ENCODE measurements at places on chromosomes 2 and 18.
A peak's percentile ranks its signal among the peaks of the same experiment; 100 is the strongest.

DNA sequence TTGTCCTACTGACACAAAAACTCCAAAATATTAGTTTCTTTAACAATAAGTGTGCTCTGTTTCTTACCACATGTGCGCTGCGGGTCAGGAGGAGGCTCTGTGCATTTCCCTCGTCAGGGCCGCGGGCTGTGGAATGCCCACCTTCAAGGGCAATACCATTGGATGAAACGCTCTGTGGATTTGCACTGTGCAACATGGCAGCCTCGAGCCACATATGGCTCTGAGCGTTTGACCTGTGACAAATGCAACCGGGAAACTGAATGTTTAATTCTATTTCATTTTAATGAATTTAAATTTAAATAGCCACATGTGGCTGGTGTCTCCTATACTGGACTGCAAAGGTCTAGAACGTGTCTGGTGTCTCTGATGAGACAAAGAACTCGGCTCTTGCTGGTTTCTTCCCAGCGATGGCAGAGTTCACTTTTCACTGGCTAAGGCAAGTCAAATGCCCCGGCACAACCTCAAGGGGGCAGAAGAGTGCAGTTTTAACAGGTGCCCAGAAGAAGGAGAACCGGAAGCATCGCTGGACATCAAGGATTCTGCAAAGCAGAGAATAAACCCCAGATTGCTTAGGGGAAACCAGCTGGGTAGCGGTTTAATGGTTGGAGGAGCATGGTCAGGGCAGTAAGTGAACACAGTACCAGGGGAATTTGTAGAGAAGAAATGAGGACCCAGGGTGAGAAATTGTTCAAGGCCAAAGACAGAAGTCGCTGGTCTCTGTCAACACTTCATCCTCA, 37.0 kb upstream of the TMEM18 start:
- DNase-seq, result no peak

- no peak for DNase-seq
Observed at GRCh38 chr2:136286423-136286822, 168.5 kb upstream of the CXCR4 start.

DNA sequence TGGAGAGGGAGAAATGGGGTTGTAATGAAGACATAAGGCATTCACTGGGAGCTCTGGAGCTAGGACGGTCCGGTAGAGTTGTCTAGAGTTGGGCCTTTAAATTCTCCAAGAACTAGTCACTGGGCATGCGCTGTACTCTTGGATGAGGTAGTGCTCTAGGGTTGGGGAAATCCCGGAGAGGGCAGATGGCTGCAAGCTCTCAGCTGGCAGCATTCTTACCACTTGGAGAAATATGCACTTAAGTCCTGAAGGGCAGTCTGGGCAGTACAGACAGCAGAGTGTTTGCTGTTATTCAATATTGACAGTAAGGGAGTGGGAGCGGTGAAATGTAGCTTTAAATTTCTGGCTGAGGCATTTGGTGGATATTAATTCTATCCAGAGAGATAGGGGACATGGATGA, 214.6 kb downstream of the RDH14 start:
- no peak for DNase-seq

DNA sequence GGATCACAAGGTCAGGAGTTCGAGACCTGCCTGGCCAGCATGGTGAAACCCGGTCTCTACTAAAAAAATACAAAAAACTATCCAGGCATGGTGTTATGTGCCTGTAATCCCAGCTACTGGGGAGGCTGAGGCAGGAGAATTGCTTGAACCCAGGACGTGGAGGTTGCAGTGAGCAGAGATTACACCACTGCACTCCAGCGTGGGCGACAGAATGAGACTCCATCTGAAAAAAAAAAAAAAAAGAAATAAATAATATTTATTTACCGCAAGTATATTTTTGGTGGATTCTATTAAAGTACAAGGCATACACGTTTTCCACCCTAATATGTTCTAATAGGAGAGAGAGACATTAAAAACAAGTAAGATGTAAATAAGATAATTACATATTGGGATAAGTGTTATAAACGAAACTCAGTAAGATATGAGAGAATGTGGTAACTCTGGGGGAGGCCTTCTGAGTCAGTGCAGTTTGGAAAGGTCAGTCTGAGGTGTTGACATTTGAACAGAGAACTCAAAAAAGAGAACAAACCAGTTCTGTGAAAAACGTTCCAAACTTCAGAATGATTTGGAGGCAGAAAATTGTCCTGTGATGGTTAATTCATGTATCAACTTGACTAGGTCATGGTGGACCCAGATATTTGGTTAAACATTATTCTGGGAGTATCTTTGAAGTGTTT, 8.8 kb upstream of the POLI start:
- DNase-seq, result no peak

GRCh38 chr2:170322140-170322766, 144.3 kb downstream of the MYO3B start:
- DNase-seq, result no peak

GRCh38 chr18:79385708-79386341, 9.9 kb upstream of the NFATC1 start:
- DNase-seq, result no peak

DNA sequence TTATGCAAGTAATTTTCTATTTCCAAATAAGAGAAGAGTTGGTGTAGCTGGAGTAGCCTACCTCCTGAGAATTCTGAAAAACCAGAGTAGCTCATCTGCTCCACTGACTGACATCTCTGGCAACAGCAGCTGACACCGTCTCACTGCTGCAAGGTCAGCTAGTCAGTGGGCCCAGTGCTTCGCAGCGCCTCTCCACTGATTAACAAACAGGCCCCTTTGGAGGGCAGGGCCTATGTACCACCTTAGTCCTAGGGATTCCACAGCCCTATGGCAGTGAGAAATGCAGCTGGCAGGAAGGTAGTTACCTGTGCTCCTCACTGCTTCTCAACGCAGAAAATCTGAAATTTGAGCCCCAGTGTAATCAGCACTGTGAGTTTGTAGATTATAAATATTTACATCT, 97.5 kb downstream of the DLGAP1 start:
- DNase-seq, result no peak

DNA sequence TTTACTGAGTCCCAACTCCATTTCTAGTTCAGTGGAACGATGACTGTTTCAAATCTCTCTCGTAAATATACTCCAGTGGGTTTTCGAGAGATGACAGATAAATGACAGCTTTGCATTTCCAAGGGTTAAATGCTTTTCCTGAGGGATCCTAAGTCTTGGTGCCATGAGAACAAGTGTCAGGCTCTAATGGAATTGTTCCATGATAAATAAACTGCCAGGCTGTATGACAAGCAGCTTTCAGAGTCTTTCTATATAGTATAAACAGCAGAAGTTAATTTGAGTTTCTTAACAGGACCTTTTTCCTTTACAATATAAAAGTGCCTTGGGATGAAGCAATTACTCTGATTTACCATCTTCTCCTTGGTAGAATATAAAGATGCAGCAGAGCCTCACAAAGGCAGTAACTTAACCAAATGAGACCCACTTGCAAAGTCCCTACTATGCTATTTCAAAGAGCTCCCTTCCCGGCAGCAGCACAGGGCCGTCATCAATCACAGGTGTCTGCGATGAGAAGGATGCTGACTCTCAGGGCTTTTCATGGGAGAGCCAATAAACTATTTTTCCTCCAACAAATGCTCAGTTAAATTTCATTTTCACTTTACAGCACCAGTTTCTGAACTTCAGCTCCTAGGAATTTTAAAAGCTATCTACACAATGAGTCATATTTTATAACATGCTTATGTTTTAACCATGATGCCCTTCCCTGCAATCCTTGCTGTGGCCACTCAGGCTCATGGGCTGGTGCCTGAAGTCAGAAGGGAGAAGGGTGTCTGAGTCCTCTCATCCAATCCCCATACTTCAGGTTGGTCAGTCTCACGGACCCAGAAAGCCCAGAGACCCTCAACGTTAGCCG, 123.8 kb downstream of the AFF3 start:
- no peak for DNase-seq

DNA sequence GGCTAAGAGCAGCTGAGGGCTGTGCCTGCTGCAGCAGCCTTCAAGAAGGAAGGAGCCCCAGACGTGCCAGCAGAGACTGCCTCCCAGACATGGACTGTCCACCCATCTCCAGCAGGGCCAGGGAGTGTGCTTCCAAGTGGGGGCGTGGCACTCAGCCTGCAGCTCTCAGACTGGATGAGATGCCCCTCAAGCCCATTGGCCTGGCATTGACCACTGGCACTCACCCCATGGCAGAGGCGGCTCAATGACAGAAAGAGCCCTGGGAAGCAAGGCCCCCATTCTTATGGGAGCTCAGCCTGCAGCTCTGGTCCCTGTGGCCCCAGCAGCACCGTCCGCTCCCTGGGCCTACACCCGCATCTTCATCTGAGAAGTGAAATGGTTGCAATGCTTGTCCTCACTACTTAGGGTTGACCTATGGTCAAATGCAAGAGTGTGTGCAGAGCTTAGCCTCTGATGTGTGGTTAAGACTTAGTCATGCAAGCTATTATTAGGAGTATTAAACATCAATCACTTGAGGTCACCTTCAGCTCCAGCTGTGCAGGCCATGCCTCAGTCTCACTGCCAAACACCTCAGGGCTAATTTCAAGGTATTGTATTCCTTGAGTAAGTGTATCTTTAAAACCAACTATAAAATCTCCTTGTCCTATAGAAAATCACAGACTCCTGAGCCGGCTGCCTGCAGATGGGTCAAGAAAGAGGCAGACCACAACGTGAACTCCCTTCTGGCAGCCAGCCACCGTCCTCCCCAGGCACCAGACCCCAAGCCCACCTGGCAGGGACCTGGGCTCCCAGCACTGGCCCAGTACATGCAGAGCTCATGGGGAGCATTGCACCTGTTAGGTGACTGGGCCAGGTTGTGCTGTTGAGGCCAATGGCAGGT, 194.8 kb downstream of the NDUFA10 start:
- DNase-seq, result no peak

GRCh38 chr2:145068509-145068908, 548.6 kb upstream of the ZEB2 start:
- DNase-seq, result no peak

DNA sequence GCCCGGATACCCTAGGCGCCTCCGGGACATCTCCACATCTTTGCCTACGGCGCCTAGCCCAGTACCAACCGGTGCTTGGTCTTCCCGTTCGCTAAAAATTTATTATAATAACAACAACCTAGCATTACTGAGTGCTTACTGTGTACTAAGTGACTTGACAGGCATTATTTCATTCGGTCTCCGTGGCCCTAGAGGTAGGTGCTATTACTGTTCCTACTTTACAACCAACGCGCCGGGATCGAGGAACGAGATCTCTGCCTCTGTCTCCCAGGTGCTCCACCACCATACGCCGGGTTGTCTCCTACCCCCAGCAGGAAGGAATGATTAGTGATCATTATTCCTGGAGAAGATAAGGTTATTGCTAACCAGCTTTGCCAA, 657 bp upstream of the BIN1 start:
- no peak for DNase-seq

GRCh38 chr2:239805043-239805329, 220.2 kb downstream of the NDUFA10 start:
- DNase-seq, result no peak

- no peak for DNase-seq
Observed at GRCh38 chr2:46187112-46187618, 110.0 kb upstream of the EPAS1 start.

- no peak for DNase-seq
Observed at GRCh38 chr2:122077771-122078170, 322.3 kb downstream of the TSN start.

- DNase-seq, result no peak
Observed at GRCh38 chr18:79384834-79385233, 10.9 kb upstream of the NFATC1 start.

DNA sequence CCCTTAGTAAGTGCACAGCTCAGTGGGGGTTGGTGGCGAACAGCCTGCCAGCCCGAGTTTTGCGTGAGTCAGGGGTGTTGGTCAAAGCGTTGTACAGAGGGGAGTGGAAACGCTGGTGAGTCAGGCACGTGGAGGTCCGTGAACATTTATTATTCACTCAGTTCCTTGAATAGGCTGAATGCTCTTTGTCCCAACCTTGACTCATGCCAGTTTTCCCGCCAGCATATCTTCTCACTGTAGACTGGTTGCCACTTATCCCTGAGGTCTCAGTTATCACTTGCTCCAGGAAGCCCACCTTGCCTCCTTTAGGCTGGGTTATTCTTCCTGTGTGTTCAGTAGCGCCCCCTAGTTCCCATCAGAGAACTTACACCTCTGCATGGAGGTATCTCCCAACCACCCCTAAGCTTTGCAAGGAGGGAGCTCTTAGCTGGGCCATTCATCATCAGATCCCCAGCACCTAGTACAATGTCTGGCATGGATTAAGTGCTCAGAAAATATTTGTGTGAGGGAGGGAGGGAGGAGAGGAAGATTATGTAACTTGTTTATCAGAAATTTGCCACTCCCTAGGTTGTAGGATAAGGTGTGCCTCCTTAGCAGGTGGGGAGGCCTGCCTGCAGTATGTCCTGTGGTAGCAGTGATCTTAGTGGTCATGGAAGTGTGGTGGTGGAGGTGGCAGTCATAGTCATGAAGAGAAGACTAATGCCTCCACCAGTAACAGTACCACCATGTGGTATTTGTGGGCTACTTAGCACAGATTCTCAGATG, 72.1 kb downstream of the CABLES1 start:
- DNase-seq, result no peak

- DNase-seq, result peak; percentile 4
Observed at GRCh38 chr2:191245046-191245868, at the start of gene MYO1B. Gene MYO1B (plus strand): TSS chr2:191245404. CDS start chr2:191276896, 31,492 bp downstream.

- no peak for DNase-seq
Observed at GRCh38 chr2:224369028-224369632, 32.8 kb downstream of the FAM124B start.

GRCh38 chr2:151620761-151621160, 113.5 kb downstream of the NEB start:
- no peak for DNase-seq

- no peak for DNase-seq
Observed at GRCh38 chr18:62418258-62418657, 93.1 kb downstream of the TNFRSF11A start.

DNA sequence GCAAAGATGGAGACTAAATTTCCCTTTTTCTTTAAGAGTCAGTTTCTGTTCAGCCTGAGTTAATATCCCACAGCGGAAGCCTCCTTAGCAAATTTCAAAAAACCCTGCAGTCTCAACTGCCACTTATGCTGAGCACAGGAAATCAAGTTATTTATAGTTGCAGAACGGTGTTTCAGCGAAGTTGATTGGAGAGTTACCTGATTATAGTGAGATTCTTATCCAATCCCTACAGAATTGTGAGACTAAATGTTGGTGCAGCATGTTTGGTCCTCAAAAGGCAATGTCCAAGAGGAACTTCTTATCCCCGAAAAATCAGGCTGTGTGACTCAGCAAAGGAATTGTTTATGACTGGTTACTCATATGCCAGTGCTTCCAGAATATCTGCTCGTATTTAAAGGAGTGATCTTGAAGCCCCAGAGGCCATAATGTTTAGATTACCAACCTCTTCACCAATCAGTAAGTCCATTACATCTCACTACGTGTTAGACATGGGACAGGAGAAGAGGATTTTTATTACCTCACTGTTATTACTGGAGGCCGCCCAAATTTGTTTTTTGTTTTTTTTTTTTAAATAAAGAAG, 67.9 kb downstream of the LRRFIP1 start:
- no peak for DNase-seq

- DNase-seq, result no peak
Observed at GRCh38 chr2:179882851-179883806, 21.7 kb upstream of the ZNF385B start.

GRCh38 chr18:60145776-60146175, 226.8 kb downstream of the MC4R start:
- DNase-seq, result no peak

- DNase-seq, result no peak
Observed at GRCh38 chr2:239445771-239446524, 45.1 kb upstream of the HDAC4 start.

GRCh38 chr18:23135550-23136325, 453 bp downstream of the CABLES1 start:
- no peak for DNase-seq

GRCh38 chr2:86807468-86808275, 17.0 kb upstream of the CD8A start:
- DNase-seq, result no peak

Measured in activated CD8-positive, alpha-beta memory T cell treated with anti-CD3 and anti-CD28 coated beads for 4 hours (primary cell).